Left ventricle myocardium inferior (tissue), 1 donor: ENCODE measurements at places on chromosomes 12 and 14. TPM values are rescaled to one million over a fixed set of nuclear protein-coding genes. Genes with fewer than 3 reads are reported as not detected.

- DNase-seq: no peak
Measured at GRCh38 chr14:94690896-94691659, 78.8 kb downstream of the GSC start.

DNA sequence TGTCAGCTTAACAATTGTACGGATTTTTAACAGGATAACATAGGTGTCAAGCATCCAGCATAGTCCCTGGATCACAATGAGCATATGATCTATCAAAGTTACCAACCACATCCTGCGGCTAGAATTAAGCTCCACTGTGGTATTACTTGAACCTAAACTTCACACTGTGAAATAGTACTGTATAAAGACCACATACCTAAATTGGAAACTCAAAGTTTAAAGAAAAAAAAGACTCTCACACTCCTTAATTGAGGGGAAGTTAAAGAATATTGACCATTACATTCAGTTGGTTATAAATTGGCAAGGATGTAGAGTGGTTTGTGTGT is 133.0 kb upstream of the PZP start:
- no peak for DNase-seq

DNA sequence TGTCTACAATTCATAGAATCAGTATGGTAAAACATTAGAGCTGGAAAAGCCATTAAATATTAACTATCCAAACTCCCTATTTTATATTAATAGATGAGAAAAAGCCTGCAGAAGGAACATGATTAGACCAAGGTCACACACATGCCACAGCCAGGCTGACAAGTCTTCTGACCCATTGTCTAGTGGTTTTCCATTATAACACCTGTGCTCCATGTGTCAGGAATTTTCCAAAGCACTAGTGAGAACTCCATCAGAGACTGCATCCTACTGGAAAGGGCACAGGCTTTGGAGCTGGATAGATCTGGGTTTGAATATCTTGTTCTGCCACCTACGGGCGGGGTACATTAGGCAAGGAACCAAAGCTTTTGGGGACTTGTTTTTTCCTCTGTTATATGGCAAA is 325.5 kb downstream of the RAD51B start:
- no peak for DNase-seq

DNA sequence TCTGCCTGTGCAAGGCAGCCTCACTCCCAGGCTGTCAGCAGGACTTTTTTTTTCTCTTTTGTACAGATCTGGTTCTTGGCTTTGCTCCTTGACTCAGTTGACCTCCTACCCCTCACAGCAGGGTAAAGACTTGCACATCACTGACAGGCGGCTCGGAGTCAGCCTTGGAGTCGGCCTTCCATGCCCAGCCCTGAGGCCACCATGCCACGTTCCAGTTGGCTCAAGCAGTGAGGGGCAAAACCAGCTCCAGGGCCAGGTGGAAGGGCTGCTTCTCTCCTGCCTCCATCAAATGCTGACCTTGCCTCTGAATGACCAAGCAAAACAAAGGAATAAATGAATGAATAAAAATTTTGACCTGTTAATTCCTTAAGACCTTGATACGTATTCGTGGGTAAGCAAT is 27.6 kb downstream of the JAG2 start:
- no peak for DNase-seq

- no peak for DNase-seq
Measured at GRCh38 chr14:38090506-38090905, 117.2 kb upstream of the SSTR1 start.

- peak; percentile 23 for DNase-seq
Measured at GRCh38 chr12:32365473-32366064, 33.8 kb upstream of the FGD4 start.

- DNase-seq: no peak
Measured at GRCh38 chr14:68374682-68375081, 418.2 kb downstream of the ZFP36L1 start.

DNA sequence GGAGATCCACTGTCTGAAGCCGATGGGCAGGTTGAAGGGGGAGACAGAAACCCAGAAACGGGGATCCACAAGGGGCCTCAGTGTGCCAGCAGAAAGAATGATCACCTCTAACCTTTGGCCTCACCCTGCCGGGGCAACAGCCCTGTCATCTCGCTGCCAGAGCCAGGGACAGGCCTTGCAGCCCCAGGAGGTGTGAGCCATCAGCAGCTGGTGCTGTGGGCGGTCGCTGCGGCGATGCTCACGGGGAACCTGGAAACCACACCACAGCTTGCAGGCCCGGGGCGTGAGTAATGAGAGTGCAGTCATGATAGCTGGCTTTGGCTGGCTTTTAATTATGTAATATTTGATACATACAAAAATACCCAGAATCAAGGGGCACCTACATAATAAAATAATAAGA is 4.7 kb upstream of the TTC7B start:
- DNase-seq: no peak

- no peak for DNase-seq
Measured at GRCh38 chr12:52650520-52651081, 1.4 kb downstream of the KRT2 start.

DNA sequence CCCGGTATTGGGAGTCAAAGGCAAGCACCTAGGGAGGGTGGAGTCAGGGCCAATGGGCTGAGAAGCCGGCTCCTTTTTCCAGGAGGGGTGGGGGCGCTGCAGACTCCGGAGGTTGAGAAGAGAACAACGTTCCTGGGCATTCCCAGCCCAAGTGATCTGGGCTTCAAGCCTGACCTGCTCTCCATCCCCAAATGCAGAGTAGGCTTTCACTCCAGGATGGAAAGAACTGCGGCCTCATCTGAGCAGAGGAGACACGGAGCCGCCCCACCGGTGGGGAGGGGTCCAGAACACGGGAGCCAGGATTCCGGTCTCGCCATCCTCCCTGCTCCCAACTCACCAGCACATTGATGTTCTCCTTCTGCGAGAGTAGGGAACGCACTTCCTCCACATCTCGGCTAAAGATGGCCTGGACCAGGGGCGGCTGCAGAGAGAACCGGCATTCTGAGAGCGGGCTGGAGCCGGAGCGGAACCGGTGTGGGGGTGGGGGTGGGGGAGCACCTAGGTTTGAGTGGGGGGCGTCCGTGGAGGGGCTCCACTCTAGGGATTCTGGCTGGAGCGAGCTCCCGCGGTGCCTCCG is 605 bp downstream of the ANKRD52 start:
- no peak for DNase-seq

DNA sequence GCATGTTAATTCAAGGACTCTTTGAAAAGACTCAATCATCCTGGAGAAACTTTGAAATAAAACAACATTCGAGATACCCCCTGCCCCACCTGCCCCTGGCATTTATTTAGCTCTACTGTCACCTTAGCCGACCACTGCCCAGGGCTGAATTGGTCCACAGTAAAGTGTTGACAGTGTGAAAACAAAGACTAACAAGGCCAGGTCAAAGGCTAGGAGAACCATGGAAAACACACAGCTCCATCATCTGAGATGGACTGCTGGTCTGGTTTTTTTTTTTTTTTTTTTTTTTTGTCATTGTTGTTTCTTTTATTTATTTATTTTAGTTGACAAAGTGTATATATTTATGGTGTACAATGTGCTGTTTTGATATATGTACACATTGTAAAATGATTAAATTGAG is 25.7 kb downstream of the GSTZ1 start:
- no peak for DNase-seq

- no peak for DNase-seq
Measured at GRCh38 chr12:57380300-57380699, 50.5 kb downstream of the R3HDM2 start.

- DNase-seq: no peak
Measured at GRCh38 chr12:124538194-124539082, 29.0 kb downstream of the NCOR2 start.

DNA sequence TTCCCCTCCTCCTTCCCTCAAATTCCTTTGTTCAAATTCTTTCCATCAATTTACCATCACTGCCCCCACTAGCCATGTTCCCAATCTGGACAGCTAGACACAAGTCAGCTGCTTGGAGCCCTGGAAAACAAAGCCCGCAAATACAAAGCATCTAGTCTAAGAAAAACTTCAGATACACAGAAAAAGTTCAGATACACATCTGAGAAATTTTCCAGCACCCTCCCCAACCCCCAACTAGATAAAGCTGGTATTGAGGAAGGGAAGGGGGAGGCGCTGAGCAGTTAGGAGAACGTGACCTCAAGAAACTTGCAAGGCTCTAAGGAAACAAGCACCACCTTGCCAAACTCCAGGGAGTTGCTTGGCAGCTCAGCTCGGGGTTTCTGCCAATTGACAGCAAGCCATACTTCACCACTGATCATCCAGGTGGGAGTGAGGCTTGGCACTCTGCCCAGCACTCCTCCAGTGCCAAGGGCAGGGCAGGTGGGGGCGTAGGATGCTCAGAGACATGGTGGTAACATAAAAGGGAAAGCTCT is 5.1 kb upstream of the CNIH1 start:
- DNase-seq: no peak

GRCh38 chr12:113659416-113659815 is 187.7 kb upstream of the LHX5 start:
- DNase-seq: no peak

DNA sequence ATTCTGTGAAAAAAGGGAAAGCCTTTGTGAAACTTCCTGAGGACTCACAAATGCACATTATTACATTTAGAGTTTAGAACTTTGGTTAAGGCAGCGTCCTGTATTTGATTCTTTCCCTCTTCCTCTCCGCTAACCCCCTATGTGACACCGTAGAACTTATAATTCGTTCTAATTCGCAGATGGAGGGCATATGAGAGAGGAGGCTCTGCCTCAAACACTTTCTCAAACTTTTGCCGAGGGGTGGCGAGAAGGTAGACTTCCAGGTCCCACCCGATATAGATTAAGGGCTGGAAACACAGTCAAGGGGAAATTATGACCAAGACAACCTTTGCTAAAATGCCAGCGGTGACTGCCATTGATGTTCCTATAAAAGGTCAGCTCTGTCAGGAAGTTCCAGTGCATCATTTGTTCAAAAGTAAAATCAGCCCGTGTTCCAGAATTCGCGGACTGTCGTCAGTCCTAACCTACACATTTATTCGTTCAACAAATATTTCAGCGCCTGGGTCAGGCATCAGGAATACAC is 904 bp upstream of the PAPOLA start:
- no peak for DNase-seq

DNA sequence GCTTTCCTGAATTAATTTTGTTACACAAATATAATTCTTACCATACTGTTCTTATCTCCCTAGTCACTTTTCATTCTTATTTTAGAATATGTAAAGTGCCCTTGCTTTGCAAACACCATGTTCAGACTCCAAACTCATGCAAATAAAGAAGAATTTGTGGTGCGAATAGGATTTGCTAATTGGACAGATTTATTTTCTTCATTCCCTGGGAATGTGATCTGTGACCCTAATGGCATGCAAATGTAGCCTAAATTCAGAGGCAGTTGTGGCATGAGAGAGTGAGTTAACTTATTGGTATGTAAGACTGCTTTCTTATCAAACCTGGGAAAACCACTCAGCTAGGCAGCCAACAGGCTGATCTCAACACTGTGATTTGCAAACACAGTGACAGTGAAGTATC is 10.0 kb downstream of the CAPZA3 start:
- no peak for DNase-seq

- no peak for DNase-seq
Measured at GRCh38 chr12:51020448-51021182, 5.6 kb downstream of the SLC11A2 start.

GRCh38 chr12:51631591-51631990 is 40.6 kb downstream of the SCN8A start:
- DNase-seq: no peak

DNA sequence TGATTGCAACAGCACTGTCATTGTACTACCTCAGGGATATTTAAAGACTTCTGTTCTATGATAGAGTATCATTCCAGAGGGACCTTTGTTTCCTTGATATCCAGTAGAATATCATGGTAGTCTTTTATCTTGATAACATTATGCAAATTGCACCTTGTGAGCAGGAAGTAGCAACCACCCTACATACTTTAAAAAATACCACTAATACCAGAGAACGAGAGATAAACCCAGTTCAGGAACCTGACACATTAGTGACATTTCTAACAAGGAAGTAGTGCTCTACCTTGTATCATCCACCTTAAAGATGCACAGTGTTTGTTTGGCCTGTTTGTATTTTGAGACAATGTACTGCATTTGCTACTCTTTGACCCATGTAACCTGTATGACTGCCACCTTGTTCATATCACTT is 8.8 kb upstream of the MAP4K5 start:
- no peak for DNase-seq

- DNase-seq: no peak
Measured at GRCh38 chr14:93511001-93511400, 80.3 kb downstream of the UNC79 start.

DNA sequence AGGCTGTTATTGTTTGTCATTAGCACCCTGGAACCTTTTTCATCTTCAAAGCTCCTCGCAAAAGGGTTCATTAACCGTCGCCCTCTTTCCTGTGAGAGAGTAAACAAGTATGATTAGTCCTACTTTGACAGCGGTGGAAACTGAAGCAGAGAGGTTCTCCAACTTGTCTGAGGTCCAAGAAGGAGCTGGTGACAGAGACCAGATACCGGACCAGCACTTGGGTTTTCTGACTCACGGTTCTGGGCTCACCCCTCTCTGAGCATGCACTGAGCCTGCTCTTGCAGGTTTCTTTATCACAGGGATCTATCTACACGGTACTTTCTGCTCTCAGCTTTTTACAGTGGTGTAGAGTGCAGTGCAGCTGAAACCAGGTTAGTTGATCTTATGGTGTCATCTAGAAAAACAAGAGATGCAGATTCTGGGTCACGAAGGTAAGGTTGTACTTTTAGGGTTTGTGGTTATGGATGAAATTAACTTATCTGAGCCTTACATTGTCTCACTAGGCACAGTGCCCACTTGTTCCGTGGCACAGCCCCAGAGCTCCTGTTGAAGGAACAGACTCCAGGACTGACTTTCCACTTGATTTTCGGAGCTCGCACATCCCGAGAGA is 62.1 kb downstream of the PPP2R5C start:
- DNase-seq: no peak

DNA sequence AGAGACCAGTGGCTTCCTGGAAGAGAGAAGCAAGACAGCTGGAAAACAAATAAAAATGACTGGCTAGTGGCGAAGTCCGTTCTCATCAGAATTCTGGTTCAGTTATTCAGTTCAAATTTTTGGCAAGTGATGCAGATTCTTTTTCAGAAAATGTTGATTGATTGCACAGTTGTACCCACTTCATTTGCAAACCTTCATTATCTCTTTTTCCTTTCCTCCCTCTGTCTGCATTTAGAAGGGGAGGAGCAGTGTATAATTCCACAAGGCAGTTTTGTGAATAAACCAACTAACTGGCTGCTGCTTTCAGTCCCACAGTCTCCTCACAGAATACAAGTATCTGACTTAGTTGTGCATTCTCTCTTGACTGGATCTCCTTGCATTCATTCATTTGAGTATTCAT is 417.5 kb downstream of the NPAS3 start:
- no peak for DNase-seq

- DNase-seq: peak; percentile 78
Measured at GRCh38 chr12:47079468-47079980, at the start of the genes AMIGO2 and PCED1B. Gene AMIGO2, minus strand, starts transcription at chr12:47079959. Its CDS starts 957 bp downstream, at chr12:47079002. Gene PCED1B, plus strand, starts transcription at chr12:47079621. Its CDS starts 155,443 bp downstream, at chr12:47235064.

NPFF gene
- total RNA-seq: not detected

CMKLR1 gene
- total RNA-seq: 5.7 TPM

GNB3 gene
- total RNA-seq: 7.5 TPM

PPM1H gene
- total RNA-seq: 6.0 TPM

SLC24A4 gene
- total RNA-seq: 0.36 TPM

A2M gene
- 502 TPM for total RNA-seq

DENND5B gene
- 42.9 TPM for total RNA-seq

PIWIL1 gene
- not detected for total RNA-seq

USP44 gene
- total RNA-seq: 0.80 TPM

PYGL gene
- 5.8 TPM for total RNA-seq

KLRB1 gene
- 0.19 TPM for total RNA-seq

PRPH gene
- total RNA-seq: not detected

RILPL1 gene
- 89.7 TPM for total RNA-seq

MANSC4 gene
- total RNA-seq: not detected
